ENCODE measurements at places on chromosomes 13 and 19.

- no peak for DNase-seq
Observed at GRCh38 chr19:2084993-2085720, 11.0 kb downstream of the MOB3A start.

DNA sequence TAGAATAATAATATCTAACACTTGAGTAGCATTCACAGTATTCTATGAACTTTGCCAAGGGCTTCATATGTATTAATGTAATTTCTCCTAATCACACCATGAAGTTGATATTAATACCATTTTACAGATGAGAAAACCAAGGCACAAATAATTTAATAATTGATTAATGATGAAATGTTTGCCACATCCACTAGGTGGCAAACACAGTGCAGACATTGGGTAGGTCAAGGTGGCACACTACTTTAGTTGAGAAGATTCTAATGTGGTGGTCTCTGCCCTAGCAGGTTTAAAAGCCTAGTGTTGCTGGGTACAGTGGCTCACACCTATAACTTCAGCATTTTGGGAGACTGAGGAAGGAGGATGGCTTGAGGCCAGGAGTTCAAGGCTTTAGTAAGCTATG is 412.4 kb downstream of the SUCLA2 start:
- no peak for DNase-seq

DNA sequence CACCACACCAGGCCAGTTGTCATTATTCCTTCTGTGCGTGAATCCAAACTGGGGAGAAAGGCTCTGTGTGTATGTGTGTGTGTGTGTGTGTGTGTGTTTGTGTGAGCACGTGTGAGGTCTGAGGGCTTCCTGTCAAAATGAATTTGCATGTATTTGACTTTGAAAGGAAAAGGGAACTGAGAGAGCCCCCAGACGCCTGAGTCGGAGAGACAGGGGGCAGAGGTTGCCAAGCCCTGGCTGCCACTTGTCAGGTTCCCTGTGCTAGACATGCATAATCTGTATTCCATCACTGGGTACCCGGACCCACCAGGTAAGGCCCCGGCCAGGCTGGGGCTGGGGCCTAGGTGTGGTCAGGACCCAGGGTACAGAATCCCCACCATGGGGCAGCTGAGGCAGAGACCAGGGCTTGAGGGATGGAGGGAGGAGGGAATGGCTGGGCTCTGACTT is at the start of gene CLEC17A:
Gene CLEC17A (plus strand): TSS at position 191 of the 447 bp plus-strand sequence. CDS start 77 bp downstream, at position 268.
- no peak for DNase-seq

GRCh38 chr19:51792932-51793331 is 2.0 kb upstream of the FPR3 start:
- no peak for DNase-seq

DNA sequence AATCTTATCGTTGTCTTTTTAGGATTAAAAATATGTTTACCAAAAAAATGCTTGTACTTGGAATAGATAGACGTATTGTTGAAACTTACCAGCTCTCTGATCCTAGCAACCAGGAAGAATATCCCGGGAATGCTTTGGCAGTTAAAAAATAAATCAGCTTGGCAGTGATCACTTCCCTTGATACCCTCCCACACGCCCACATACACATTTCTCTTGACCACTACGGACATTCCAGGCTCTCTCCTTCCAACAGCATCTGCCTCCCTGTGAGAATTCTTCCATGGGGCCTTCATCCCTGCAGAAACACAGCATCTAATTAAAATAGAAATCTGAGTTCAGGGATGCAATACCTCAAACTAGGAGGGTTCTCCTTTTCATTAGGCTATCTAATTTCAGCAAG is 57.9 kb downstream of the THSD1 start:
- no peak for DNase-seq

GRCh38 chr19:45889210-45889885 is 3.4 kb upstream of the IRF2BP1 start:
- no peak for DNase-seq
